ENCODE measurements at places on chromosomes 5 and 9. TPM values are rescaled to one million over a fixed set of nuclear protein-coding genes. Genes with fewer than 3 reads are reported as not detected.

- no peaks in the 10 kb centered on the region for H3K4me1 ChIP-seq
- no peak overlapping the region for H3K4me3 ChIP-seq
- H3K27me3 ChIP-seq = no peaks in the 10 kb centered on the region
- no peaks in the 10 kb centered on the region for H3K36me3 ChIP-seq
Measured at GRCh38 chr5:136058972-136059354, 30.2 kb downstream of the TGFBI start.

GRCh38 chr5:14425559-14425958 lies 156.0 kb upstream of the OTULINL start:
- no peaks in the 10 kb centered on the region for H3K27me3 ChIP-seq
- H3K27ac ChIP-seq = no peak overlapping the region
- H3K4me3 ChIP-seq = no peak overlapping the region
- no peak for DNase-seq
- H3K36me3 ChIP-seq = peaks cover 2% of the 10 kb centered on the region

DNA sequence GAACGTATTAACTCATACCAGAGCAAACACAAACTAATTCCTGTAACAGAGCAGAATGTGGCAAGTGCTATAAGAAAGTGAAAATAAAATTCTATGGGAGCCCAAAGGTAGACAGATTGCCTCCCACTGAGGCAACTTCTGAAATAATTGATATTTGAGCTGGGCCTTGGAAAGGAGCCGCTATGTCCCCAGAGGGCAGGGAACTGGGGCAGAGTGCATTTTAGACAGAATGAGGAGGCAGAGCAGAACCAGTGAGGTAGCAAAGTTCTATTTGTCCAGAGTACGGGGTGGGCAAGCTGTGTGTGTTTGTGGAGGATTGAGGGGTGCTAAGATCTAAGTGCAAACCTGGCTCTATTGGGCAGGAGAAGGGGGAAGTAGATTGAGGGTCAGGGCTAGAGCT lies 19.8 kb downstream of the CDO1 start:
- no peak overlapping the region for H3K27ac ChIP-seq
- peaks cover 13% of the 10 kb centered on the region for H3K27me3 ChIP-seq
- DNase-seq = no peak
- H3K36me3 ChIP-seq = no peaks in the 10 kb centered on the region
- H3K4me3 ChIP-seq = no peak overlapping the region

DNA sequence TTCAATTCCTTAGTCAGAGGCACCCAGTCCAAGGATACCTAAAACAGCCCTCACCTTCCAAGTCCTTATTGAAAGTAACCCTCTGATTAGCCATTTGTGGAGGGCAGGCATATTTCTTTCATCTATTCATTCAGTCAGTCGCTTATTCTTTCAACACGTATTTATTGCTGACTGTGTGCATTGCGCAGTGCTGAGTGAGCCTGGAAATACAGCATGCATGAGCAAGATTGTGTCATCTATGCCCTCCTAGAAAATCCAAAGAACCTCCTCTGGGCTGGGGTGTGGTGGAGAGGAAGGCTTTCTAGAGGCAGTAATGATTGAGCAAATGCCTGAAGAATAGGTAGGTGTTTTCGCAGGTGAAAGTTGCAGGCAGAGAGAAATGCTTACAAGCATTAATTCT lies 8.5 kb upstream of the FEM1C start:
- H3K27ac ChIP-seq = no peak overlapping the region
- no peak for DNase-seq

DNA sequence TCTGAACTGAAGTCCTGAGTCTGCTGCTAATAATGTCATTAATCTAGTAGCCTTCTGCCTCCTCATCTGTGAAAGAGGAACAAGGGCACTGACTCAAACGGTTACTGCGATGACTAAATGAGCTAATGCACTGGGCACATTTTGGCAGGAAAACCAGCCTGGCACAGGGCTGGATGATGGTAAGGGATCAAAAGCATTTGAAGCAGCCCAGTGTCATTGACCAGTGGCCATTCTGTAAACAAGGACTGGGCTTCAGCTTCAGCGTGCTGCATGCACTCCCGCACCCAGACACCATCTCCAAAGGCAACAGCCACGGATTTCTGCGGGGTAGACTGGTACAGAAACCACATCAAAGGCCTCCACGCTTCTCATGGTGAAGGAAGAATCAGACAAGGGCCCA lies 8.0 kb downstream of the GCNT4 start:
- no peaks in the 10 kb centered on the region for H3K27me3 ChIP-seq
- no peak overlapping the region for H3K27ac ChIP-seq

DNA sequence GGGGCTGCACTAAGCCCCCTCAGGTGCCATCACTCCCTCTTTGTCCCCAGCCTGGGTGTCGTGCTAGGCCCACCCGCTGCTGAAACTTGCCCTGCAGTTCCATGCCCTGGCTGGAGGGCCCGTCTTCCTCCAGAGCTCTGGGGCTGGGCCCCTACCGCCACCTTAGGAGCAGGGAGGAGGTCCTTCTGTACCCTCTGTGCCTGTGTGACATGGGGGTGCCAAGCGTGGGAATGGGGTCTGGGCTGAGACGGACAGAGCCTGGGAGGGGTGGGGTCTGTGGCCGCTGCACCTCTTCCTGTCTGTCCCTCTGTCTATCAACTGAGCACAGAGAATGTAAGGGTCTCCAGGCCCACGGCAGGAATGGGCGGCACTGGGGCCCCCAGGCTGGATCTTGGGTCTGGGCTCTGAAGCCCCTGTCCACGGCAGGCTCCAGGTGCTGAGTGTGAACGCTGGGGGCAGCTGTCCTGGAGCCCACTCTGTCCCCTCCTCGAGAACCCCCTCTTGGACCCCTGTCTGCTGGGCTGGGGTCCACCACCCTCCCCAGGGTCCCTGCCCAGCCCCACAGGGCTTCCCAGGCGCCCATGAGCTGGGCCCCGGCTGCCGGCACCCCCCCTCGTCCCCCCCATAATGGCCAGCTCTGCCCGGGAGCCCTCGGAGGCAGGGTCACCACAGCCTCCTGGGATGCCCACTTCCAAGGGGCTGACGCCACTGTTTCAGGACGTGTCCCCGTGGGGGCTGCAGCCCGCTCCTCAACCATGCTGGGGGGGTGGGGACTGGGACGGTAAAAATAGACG lies 15.8 kb upstream of the NRARP start:
- H3K36me3 ChIP-seq = no peaks in the 10 kb centered on the region
- no peaks in the 10 kb centered on the region for H3K27me3 ChIP-seq
- no peak overlapping the region for H3K27ac ChIP-seq
- peaks cover 36% of the 10 kb centered on the region for H3K4me1 ChIP-seq
- DNase-seq = no peak

- H3K36me3 ChIP-seq = no peaks in the 10 kb centered on the region
- DNase-seq = no peak
- H3K4me3 ChIP-seq = peak overlapping the region; percentile 85
- H3K27me3 ChIP-seq = no peaks in the 10 kb centered on the region
Measured at GRCh38 chr5:154189256-154189818, 1.2 kb upstream of the GALNT10 start.

GRCh38 chr5:159057996-159058395 lies 41.7 kb downstream of the EBF1 start:
- H3K27me3 ChIP-seq = peaks cover 6% of the 10 kb centered on the region
- no peak overlapping the region for H3K27ac ChIP-seq
- no peaks in the 10 kb centered on the region for H3K4me1 ChIP-seq
- no peak for DNase-seq
- H3K36me3 ChIP-seq = no peaks in the 10 kb centered on the region

GRCh38 chr5:97149709-97150108 lies 7.3 kb upstream of the LIX1 start:
- H3K36me3 ChIP-seq = no peaks in the 10 kb centered on the region
- no peak overlapping the region for H3K4me3 ChIP-seq
- no peaks in the 10 kb centered on the region for H3K4me1 ChIP-seq
- no peaks in the 10 kb centered on the region for H3K27me3 ChIP-seq

DNA sequence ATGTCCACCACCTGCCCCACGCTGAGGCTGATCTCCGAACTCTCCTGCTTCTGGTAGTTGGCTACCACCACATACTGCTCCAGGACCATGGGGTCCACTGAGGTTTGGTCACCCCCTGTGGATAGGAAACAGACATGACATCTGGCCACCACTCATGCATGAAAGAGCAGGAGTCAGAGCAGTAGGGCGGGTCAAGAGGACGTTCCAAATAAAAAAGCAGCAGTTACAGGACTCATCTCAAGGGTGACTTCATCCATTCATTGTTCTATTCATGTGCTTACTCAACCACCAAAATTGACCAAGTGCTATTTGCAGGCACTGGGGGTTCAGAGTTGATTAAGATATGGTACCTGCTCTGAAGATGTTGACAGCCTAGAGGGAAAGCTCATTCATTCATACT lies 79.2 kb upstream of the UBTD2 start:
- no peak overlapping the region for H3K4me3 ChIP-seq
- H3K4me1 ChIP-seq = no peaks in the 10 kb centered on the region
- DNase-seq = no peak

- DNase-seq = no peak
- H3K36me3 ChIP-seq = no peaks in the 10 kb centered on the region
- H3K4me3 ChIP-seq = no peak overlapping the region
- no peak overlapping the region for H3K27ac ChIP-seq
- no peaks in the 10 kb centered on the region for H3K4me1 ChIP-seq
- no peaks in the 10 kb centered on the region for H3K27me3 ChIP-seq
Measured at GRCh38 chr9:133440874-133441273, 18.7 kb downstream of the ADAMTS13 start.

DNA sequence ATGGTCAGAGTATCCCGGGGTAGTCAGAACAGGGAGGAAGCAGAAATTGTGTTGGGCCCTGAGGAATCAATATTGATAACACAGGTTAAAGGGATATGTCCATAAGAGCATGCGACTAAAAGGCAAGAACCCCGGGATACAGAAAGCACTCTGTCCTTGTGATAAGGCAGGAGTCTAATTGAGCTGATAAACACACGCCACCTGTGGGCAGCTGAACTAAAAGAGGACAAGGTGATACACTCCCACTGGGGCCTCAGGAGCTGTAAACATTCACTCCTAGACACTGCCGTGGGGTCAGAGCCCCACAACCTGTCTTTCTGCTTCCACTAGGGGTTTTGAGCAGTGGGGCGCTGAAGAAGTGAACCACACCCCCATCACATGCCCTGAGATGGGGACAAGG lies 144.7 kb upstream of the MPDZ start:
- DNase-seq = no peak
- no peak overlapping the region for H3K27ac ChIP-seq
- H3K4me3 ChIP-seq = no peak overlapping the region
- H3K36me3 ChIP-seq = no peaks in the 10 kb centered on the region

DNA sequence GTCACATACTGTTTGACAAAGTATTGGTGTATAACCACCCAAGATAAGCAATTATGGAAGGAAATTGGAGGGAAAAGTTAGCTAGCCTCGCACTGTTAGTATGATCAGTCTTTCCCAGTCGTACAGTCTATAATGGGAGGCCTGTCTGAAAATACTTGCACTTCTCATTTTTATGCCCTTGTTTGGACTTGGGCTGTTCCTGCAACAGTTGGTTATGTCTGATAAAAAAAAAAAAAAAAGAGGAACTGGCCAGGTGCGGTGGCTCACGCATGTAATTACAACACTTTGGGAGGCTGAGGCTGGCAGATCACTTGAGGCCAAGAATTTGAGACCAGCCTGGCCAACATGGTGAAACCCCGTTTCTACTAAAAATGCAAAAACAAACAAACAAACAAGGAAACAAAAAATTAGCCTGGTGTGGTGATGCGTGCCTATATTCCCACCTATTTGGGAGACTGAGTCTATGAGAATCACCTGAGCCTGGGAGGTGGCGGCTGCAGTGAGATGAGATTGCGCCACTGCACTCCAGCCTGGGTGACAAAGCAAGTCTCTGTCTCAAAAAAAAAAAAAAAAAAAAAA lies 58.3 kb upstream of the ANKRD33B start:
- H3K27me3 ChIP-seq = no peaks in the 10 kb centered on the region
- no peak overlapping the region for H3K4me3 ChIP-seq
- H3K4me1 ChIP-seq = no peaks in the 10 kb centered on the region
- H3K36me3 ChIP-seq = no peaks in the 10 kb centered on the region
- no peak for DNase-seq

DNA sequence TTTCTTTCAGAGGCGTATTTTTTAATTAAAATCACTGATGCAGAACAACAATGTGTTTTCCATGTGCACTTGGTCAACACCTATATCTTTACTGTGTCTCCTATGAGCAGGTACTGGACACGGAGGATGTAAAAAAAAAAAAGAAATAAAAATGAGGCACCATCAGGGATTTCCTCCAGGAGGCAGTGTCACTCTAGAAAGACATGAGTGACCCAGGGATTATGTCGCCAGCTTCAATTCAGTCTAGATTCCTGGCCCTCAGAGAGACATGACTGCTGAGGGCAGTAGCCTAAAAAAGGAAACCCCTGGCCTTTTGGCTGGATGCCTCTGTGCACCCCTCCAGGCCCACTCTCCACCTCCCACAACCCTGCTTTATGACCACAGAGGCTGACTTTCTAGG lies 18.3 kb upstream of the IL33 start:
- no peaks in the 10 kb centered on the region for H3K4me1 ChIP-seq
- no peak overlapping the region for H3K27ac ChIP-seq
- no peaks in the 10 kb centered on the region for H3K36me3 ChIP-seq
- no peak for DNase-seq
- no peak overlapping the region for H3K4me3 ChIP-seq

- H3K36me3 ChIP-seq = peaks cover 88% of the 10 kb centered on the region
- H3K4me1 ChIP-seq = peaks cover 18% of the 10 kb centered on the region
- H3K27me3 ChIP-seq = no peaks in the 10 kb centered on the region
- DNase-seq = no peak
- H3K4me3 ChIP-seq = no peak overlapping the region
Measured at GRCh38 chr5:172102913-172103626, 85.0 kb downstream of the STK10 start.

DNA sequence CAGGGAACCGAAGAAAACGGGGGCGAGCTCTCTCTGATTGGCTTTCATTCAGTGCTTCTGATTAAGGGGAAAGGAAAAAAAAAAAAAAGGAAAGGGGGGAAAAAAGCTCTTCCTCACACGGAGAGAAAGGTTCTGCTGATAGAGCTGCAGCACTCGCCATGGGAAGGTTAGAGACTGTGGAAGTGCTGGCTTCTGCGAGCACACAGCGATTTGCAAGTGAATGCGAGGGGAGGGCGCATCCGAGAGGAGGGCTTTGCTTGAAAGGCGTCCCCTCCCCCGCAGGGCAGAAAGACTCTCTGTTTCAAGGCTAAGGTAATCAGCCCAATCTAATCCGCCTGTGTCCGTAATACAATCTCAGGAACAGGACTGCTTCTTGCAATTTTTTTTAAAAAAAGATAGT lies at the start of gene CDH10:
Gene CDH10 (minus strand): TSS at position 218 of the 400 bp plus-strand sequence. CDS start 51,488 bp downstream, outside the sequence.
- no peaks in the 10 kb centered on the region for H3K36me3 ChIP-seq
- no peaks in the 10 kb centered on the region for H3K27me3 ChIP-seq
- H3K27ac ChIP-seq = no peak within 1 kb of the TSS
- DNase-seq = no peak
- H3K4me1 ChIP-seq = no peaks in the 10 kb centered on the region
- H3K4me3 ChIP-seq = no peak within 1 kb of the TSS

MRNIP gene
- 18.2 TPM for polyA plus RNA-seq

ANKRD18A gene
- 1.8 TPM for polyA plus RNA-seq

LPAR1 gene
- polyA plus RNA-seq = not detected

All from CD4-positive, CD25-positive, alpha-beta regulatory T cell (primary cell).